ENCODE measurements at places on chromosomes 7 and 10.
A peak's percentile ranks its signal among the peaks of the same experiment; 100 is the strongest.

- DNase-seq = no peak
Observed at GRCh38 chr7:128871050-128871449, 8.4 kb downstream of the ATP6V1F start.

DNA sequence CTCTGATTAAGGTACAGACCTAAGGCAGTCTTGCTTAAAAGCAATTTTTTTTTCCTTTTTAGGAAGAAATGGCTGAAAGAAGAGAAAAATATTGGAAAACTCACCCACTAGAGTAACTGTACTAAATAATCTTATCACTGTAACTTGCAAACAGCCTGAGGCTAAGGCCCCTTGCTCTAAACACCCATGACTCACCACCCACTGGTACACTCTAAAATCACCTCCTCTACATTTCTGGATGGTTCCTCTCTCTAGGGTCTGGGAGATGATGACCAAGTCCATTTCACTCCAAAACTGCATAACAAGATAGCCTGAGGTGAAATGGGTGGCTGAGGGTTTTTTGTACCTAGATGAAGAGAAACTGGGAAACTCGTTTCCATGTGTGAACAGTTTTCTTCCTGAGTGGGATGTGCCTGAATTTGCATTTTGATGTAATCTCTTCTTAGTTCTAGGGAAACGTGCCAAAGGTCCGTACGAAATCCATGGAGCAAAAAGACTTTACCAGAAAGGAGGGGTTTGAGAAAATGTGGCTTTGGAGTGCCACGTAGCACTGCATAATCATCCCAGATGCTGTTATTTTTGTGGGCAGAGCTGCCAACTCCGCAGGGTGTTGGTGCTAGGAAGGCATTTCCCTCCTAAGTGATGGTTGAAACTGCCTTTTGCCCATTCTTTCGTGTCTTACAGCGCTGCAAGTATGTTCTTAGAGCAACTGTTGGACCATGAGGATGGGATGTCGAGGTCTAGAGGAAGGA, 113.5 kb upstream of the C10orf90 start:
- DNase-seq = no peak

- DNase-seq = no peak
Observed at GRCh38 chr7:91140982-91141381, 123.3 kb upstream of the FZD1 start.

DNA sequence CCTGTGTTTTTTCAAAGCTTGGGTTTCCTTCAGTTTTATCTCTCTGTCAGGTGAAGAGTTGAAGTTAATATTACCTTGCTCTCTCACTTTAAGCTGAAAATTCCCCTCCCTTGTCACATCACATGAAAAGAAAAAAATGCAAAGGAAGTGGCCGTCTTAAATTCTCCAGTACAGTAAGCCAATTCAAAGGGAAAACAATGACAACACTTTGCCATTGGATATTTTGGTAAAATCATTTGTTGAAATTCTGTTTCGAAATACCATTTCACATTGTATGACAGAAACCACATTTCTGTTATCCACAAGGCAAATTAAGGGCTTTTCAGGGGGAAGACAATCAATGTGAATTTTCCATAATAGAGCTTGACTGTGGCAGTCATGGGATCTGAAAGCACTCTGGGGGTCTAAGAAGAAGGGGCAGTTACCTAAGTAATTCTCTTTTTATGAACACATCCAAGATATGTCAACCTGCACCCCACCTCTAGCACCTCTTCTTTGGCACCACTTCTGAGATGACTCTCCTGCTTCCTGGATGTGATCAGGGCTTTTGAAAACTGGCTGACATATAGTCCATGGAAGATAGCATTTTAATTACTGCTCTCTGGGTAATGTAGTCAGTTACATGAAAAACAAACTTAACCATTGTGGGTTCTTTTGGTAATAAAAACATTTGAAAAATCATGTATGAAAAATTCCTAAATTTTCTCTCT, 63.8 kb downstream of the ENTPD1 start:
- no peak for DNase-seq

GRCh38 chr7:24825381-24825794, 68.1 kb upstream of the GSDME start:
- DNase-seq = no peak

DNA sequence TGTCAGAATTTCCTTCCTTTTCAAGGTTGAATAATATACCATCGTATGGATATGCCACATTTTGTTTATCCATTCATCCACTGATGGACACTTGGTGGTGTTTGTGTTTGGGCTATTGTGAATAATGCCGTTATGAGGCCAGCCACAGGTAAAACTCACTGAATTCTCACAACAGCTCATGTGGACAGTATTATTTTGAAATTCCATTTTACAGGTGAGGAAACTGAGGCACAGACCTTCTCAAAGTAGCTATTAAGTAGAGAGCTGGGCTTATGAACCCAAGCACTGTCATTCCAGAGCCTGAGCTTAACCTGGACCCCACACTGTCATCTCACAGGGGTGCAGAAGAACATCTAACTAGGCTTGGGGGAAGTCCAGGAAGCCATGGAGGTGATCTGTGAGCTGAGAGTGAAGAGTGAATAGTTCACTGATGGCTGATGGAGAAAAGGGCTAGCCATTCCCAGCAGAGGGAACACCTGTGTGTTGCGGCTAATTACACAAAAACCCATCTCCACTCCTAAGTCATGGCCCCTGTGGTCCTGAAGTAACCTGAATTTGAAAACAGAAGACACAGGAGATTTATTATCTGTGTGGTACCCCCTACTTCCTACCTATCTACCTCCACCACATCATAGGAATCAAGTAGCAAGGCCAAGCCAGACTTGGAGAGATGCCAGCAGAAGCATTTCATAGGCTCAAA, 8.7 kb downstream of the INMT start:
- DNase-seq = no peak

DNA sequence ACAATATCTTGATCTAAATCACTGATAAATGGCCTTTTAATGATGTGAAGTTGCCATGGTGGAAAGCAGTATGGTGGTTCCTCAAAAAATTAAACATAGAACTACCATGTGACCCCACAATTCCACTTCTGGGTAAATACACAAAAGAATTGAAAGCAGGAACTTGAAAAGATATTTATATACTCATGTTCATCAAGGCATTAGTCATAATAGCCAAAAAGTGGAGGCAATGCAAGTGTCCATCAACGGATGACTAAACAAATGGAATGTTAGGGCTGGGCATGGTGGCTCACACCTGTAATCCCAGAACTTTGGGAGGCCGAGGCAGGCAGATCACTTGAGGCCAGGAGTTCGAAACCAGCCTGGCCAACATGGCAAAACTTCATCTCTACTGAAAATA, 2.0 kb upstream of the DNAJC12 start:
- peak; percentile 51 for DNase-seq

DNA sequence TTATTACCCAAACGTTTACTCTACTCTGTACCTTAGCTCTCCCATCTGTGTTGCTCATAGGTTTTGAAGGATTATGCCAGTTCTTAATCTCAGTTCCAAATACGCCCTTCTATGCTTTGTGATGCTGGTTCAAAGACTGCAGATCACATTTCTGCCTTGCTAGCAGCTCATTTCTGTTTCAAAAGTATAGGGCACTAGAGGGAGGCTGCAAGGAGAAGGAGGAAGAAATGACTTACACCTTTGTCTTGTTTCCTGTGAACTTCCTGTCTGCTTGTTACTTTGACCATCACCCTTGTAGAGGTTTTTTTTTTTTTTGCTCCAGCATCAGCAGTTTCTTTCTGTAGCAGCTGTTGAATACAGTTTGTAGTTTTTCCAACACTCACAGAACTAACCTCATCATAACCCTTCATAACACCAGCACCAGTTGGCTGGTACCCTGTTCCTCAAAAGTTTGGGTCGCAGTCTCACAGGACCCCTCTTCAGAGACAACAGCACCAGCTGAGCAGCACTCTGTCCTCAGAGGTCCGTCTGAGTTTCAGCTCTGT, 16.5 kb downstream of the SLK start:
- no peak for DNase-seq

GRCh38 chr10:74708246-74708645, 118.2 kb upstream of the KAT6B start:
- no peak for DNase-seq

- peak; percentile 62 for DNase-seq
Observed at GRCh38 chr10:54985732-54986131, 184.7 kb upstream of the PCDH15 start.

DNA sequence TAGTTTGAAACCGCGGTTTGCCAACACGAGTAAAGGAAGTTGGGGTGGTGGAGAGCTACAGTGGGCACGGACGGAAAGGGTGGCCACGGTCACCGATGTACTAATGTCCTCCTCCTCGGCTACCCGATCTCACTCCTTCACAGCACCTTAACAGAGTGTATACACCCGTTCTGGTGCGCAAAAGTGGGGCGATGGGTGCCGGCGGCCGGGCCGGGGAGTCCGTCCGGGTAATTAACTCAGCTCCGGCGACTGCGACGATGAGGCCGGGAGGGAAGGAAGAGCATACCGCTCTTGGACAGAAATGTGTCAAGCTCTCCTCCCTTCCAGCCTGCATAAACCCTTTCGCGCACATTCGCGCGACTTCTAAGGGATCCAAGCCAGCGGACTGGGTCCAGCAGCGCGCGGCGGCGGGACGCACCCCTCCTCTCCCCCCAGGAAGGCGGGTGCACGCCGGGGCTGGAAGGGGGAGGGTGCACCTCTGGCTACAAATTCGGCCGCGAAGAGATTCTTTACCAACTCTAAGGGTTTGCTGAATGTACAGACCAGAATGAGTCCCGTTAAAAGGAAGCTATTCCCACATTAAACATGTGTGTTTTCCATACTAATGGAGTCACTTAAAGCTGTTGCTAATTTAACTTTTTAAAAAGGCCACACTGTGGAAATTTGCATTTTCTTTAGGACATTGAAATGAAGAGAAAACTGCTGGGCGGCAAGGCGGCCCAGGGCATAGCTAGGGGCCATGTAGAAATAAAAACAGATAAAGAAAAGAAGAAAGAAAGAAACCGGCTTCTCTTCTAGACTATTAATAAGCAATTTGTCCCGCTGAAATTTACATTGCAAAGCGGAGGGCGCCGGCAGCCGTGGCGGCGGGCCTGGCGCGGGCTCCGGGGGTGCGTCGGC, 6.6 kb upstream of the EBF3 start:
- no peak for DNase-seq

DNA sequence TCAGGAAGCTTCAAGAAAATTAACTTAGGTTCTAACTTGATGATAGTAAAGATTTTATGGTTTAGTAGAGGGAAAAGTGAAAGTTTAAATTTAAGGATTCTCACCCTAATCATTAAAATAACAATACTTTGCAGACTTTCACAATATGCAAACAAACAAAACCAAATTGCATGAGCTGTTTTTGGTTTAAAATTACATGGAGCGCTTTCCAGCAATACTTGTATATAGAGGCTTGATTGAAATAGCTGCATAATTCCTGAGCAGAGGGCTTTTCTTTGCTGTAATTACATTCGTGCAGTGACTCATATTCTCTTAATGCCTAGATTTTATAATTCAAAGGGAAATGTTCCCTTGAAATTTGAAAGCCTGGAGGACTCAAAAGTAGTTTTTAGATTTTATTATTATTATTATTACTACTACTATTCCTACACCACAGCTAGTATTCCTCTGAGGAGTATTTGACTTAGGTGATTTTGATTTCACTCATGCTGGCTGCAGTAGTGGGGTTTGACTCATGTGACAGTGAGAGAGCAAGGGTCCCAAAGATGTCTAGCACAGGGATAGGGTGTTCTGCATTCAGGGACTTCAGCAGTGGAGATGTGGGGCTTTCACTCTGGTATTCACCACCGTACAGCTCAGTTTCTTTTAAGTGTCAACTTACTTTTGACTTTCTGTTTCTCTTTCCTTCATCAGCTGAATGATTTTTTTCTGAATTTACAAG, 138.1 kb downstream of the ADAM22 start:
- DNase-seq = no peak

DNA sequence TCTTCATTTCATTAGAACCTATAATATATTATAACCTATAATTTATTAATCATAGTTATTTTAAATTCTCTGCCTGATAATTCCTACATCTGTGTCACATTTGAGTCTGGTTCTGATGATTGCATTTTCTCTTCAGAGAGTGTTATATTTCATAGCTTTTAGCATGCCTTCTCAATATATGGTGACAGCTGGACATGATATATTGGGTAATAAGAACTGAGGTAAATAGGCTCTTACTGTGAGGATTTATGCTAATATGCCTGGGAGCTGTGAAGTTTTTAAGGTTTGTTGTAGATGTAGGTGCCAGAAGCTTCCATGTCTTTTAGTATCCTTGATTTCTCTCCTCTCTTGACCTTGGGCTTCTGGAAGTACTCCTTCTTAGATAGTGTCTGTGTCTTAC, 325.9 kb upstream of the SEMA3D start:
- DNase-seq = no peak

DNA sequence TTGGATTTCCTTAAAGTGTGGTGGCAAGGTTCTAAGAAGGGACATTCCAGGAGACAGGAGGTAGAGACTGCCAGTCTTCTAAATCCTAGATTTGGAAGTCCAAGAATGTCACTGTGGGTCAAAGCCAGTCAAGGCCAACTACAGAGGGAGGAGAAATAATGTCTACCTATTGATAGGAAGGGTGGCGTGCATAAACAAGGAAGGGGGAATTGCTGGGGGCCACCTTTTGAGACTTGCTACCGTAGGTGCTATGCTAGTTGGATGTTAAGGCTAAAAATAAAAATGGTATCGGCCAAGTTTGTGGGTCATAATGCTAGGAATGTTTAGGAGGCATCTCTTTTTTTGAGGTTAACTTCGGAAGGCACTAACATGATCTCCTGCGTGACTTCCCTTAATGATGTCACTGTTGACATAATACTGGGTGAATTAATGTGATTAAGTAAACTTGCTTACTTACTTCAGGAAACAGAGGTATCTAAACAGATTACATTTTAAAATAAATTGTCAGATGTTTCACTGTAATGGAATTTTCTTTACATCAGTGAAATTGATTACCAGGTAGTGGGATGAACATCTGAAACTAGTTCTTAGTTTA, 4.8 kb downstream of the BTRC start:
- no peak for DNase-seq

GRCh38 chr7:82049891-82050533, 280.2 kb upstream of the HGF start:
- DNase-seq = peak; percentile 74

- DNase-seq = no peak
Observed at GRCh38 chr7:116727432-116728009, 55.5 kb downstream of the MET start.

GRCh38 chr10:77531441-77532001, 106.1 kb downstream of the KCNMA1 start:
- DNase-seq = peak; percentile 43

- DNase-seq = no peak
Observed at GRCh38 chr10:1035201-1035600, 9.5 kb upstream of the IDI2 start.

GRCh38 chr10:71627956-71628355, 91.6 kb downstream of the C10orf105 start:
- no peak for DNase-seq

- no peak for DNase-seq
Observed at GRCh38 chr7:151381348-151382078, 28.3 kb downstream of the WDR86 start.

- no peak for DNase-seq
Observed at GRCh38 chr10:29189256-29189655, 99.6 kb upstream of the LYZL1 start.

DNA sequence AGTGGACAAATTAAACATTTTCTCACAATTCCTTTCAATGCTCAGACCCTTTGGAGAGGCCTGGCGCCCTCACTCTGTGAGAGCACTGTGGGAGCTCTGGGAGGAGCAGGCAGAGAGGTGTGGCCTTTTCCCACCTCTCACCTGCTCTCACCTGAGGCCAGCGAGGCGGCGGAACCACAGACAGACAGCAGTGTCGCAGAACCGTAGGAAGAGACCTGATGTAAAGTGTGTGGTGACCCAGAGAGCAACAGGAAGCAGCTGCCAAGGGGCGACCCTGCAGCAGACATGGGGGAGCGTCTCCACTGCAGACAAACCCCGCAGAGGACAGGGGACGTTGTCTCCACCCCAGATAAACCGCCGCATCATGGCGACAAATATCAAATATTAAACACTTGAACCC, 15.6 kb upstream of the PARP12 start:
- DNase-seq = no peak
